ENCODE measurements at places on chromosomes 4 and X. TPM values are rescaled to one million over a fixed set of nuclear protein-coding genes. Genes with fewer than 3 reads are reported as not detected.

GRCh38 chrX:109856974-109857373 is 123.9 kb upstream of the ACSL4 start:
- DNase-seq, result no peak

The DRD5 gene
- total RNA-seq, result not detected

The ARX gene
- not detected for total RNA-seq

DNA sequence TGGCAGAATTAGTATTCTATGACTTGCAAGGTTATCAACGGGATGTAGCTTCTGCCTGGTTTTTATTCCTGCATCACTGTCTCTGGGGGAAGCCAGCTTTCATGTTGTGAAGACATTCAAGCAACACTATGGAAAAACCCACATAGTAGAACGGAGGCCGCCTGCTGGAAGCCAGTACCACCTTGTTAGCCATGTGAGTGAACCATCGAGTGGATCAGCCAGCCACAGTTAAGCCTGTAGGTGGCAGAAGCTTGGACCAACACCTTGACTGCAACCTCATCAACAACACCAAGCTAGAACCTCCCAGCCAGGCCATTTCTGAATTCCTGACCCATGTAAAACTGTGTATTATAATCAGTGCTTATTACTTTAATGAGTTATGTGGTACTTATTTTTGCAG is 538.2 kb downstream of the KCNIP4 start:
- DNase-seq, result no peak

The ODAM gene
- not detected for total RNA-seq

The CSAG3 gene
- total RNA-seq, result not detected

- no peak for DNase-seq
Observed at GRCh38 chrX:13747836-13748235, 13.3 kb downstream of the OFD1 start.

The SH3BGRL gene
- 31.5 TPM for total RNA-seq

GRCh38 chrX:118633530-118633929 is 93.9 kb upstream of the IL13RA1 start:
- DNase-seq, result no peak

The NXF2B gene
- not detected for total RNA-seq

DNA sequence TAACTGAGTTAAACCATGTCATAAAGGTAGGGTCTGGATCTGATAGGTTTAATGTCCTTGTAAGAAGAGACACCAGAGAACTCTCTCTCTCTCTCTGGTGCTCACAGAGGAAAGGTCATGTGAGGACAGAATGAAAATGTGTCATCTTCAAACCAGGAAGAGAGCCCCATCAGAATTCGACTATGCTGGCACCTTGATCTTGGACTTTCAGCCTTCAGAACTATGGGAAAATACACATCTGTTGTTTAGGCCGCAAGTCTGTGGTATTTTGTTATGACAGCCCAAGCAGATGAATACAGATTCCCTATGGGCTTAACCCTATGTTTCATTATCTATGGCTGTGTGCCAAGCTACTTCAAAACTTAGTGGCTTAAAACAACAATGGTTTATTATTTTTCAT is 105.5 kb upstream of the DDIT4L start:
- no peak for DNase-seq

GRCh38 chrX:132875650-132876522 is 82.5 kb downstream of the HS6ST2 start:
- DNase-seq, result no peak

- no peak for DNase-seq
Observed at GRCh38 chr4:67714955-67715354, 14.0 kb upstream of the UBA6 start.

The TMPRSS11F gene
- total RNA-seq, result not detected

The CENPVL1 gene
- total RNA-seq, result not detected

The RBM3 gene
- total RNA-seq, result 362 TPM

- no peak for DNase-seq
Observed at GRCh38 chrX:155231163-155231562, 14.9 kb downstream of the VBP1 start.

The MAGEA2B gene
- total RNA-seq, result not detected

- no peak for DNase-seq
Observed at GRCh38 chrX:68721991-68722860, 74.8 kb downstream of the STARD8 start.

GRCh38 chr4:184795214-184795844 is 30.4 kb downstream of the ACSL1 start:
- DNase-seq, result no peak

The TAF7L gene
- total RNA-seq, result 0.84 TPM

- no peak for DNase-seq
Observed at GRCh38 chr4:104593019-104593418, 98.3 kb upstream of the CXXC4 start.

- no peak for DNase-seq
Observed at GRCh38 chr4:185201977-185202962, 1.5 kb downstream of the CFAP97 start.

DNA sequence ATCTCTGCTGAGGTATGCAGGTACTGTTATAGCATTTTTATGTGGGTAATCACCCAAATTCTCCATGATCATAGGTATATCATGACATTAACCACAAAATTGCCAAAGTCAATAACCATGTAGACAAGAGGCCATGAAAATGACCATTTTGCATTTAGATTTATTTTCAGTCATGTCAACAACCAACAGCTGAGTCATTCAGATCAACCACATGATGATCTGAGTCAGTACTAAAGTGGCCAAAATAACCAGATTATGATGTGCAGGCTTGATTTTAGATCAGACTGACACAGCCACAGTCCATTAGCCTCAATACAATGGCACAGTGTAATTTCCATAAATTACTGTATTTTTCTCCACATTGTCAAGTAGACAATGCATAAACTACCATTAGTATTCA is 240.5 kb downstream of the GRIA3 start:
- no peak for DNase-seq

DNA sequence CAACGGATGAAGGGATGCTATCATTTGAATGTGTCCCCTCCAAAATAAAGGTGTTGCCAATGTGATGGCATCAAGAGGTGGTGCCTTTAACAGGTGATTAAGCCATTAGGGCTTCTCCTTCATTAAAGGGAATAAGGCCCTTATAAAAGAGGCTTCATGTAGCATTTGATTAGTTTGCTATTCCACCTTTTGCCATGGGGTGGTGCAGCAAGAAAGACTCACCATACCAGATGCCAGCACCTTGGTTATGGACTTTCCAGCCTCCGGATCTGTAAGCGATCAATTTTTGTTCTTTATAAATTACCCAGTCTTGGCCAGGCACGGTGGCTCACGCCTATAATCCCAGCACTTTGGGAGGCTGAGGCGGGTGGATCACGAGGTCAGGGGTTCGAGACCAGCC is 7.9 kb upstream of the SLC25A43 start:
- DNase-seq, result no peak

The USP26 gene
- not detected for total RNA-seq

- DNase-seq, result no peak
Observed at GRCh38 chr4:77375866-77376607, 219.0 kb downstream of the CCNG2 start.

The MAGEA8 gene
- total RNA-seq, result not detected

- DNase-seq, result no peak
Observed at GRCh38 chrX:32448320-32448719, 763.0 kb downstream of the DMD start.

- no peak for DNase-seq
Observed at GRCh38 chr4:24858026-24858425, 54.8 kb downstream of the CCDC149 start.

The CFI gene
- total RNA-seq, result not detected

The HPF1 gene
- 22.3 TPM for total RNA-seq

The NAT8L gene
- 0.08 TPM for total RNA-seq

DNA sequence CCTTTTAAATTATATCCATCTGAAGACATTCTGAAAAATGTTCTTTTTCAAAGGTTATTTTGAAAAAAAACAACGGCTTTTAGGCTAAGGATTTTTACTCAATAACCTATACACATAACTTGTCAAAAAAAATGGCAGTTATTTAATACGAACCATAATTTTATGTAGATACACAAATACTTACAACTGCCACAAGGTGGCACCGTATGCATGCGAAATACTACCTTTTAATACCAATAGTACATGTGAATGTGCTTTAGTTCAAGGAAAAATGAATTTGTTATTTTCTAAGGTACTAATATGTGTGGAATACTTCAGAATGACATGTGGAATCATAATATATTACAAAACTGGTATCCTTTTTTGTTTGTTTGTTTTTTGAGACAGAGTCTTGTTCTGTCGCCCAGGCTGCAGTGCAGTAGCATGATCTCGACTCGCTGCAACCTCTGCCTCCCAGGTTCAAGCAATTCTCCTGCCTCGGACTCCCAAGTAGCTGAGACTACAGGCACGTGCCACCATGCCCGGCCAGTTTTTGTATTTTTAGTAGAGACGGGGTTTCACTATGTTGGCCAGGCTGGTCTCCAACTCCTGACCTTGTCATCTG is 4.6 kb upstream of the MAD2L1 start:
- peak; percentile 62 for DNase-seq

The RS1 gene
- total RNA-seq, result not detected

DNA sequence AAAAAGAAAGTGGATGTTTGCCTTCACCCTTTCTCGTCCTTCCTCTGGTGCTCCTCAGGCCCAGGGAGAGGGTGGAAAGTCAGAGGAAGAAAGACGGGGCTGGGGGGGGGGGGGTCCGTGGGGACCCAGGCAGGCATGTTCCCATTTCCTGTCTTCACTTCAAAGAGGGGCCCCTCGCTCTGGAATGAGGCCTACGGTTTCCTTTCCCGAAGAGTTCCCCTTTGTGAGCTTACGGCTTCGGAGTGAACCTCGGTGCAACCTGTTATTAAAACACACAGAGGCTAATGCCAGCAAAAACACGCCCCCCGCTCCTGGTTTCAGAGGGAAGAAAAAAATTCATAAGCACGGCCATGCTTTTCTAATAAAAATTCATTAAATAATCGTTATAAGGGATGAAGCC is 40.1 kb downstream of the SHOX start:
- DNase-seq, result no peak

The EDA gene
- total RNA-seq, result 0.14 TPM

- no peak for DNase-seq
Observed at GRCh38 chr4:14313757-14314156, 686.2 kb upstream of the BOD1L1 start.

DNA sequence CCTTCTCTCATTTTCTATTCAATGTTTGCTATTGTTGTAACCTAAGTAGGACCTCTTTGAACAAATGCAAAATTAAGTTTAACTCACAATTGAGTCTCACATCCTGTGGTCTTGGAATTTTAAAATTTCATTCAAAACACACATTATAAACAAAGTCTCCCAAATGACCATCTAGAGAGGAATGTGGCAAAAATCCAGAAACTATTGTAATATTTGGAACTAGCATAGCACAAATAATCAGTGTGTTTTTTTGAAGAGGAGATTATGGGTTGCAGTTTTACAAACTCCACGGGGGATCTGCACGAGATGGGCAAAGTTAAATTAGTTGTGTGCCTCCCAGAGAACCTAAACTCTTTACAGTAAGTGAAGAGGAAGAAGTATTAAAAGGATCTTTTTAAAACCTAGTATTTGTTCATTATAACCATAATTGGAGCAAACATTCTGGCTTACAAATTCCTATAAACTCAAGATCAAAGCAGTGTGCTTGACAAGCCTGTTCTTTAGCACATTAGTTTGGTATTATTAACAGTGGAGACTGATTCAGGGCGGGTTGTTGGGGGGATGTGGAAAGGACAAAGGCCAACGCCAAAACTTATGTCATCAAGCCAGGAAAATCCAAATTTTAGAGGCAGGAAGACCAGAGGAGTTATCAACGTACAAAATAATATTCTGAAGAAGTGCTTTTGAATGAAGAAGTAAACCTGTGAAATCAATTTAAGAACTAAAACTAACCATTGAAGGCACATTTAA is 22.4 kb upstream of the RBPJ start:
- DNase-seq, result no peak

GRCh38 chr4:126738527-126738923 is 894.2 kb upstream of the INTU start:
- DNase-seq, result no peak

DNA sequence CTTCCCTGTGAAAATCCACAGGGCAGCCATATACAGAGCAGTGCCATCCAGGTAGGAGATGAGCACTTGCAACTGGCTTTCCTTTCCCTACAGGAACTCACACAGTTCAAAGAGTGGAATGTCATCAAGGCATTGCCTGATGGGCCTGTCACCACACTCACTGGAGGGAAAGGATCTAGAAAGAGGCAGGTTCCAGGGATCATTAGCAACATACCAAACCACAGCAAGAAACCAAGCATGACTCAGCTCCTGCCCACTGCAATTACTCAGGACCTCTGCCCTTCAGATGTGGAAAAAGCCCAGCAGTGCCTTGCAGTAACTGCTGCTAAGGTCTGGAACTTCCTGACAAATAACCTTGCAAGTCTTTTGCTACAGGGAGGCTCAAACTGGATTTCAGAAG is 101.2 kb downstream of the ZNF674 start:
- no peak for DNase-seq

GRCh38 chr4:182975806-182976205 is 58.6 kb upstream of the DCTD start:
- no peak for DNase-seq

The CPZ gene
- not detected for total RNA-seq

GRCh38 chr4:99403380-99404184 is 31.6 kb downstream of the ADH7 start:
- DNase-seq, result no peak

The ADH1B gene
- not detected for total RNA-seq

The PJA1 gene
- 18.8 TPM for total RNA-seq

DNA sequence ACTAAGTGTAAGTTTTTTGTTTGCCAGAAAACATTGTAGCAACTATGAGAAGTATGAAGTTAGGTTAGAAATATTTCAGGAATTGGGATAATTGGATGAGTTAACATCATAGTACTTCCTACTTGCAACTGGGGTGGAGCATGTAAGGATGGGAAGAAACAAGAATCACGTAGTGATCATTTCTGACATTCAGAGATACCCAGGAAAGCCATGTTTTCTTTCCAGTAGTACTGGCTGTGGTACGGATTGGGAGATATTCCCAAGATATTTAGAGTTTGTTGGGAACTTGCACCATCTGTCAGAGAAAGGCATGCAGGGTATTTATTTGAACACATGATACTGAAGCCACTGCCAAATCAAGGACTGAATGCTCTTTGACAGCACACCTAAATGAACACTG is 87.6 kb upstream of the SLC4A4 start:
- no peak for DNase-seq

- DNase-seq, result no peak
Observed at GRCh38 chrX:20267931-20268701, 1.4 kb upstream of the RPS6KA3 start.

GRCh38 chr4:112973750-112974251 is 75.7 kb upstream of the ANK2 start:
- no peak for DNase-seq

DNA sequence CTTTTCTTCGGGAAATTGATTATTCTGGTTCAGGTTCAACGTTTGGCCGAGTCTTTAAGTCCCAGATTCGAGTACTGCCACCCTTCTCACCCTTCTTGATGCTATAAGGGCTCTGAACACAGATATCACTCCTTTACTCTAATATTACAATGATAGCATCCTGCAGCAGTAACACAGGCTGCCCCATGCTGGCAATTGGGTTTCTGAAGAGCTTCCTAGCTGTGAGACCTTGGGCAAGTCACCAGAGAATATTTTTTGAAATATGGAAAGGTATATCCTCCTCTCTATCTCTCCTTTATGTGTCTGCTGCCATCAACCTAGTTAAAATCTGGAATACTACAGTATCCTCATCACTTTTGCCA is 297 bp upstream of the MTMR8 start:
- no peak for DNase-seq

All from natural killer cell treated with Interleukin-12 subunit alpha and Interleukin-12 subunit beta and Interleukin-15 and Interleukin-18, amount 100 ng/mL, for 72 hours (primary cell).